ENCODE measurements at places on chromosomes 5 and 9. TPM values are rescaled to one million over a fixed set of nuclear protein-coding genes. Genes with fewer than 3 reads are reported as not detected.

- no peak for DNase-seq
Measured at GRCh38 chr5:139113892-139114291, 84.3 kb downstream of the SIL1 start.

The GRM6 gene
- not detected for polyA plus RNA-seq

The SOX30 gene
- 0.33 TPM for polyA plus RNA-seq

The CDKN2A gene
- polyA plus RNA-seq, result 1.3 TPM

- DNase-seq, result no peak
Measured at GRCh38 chr5:97838214-97838613, 655.2 kb upstream of the RIOK2 start.
